Hair follicular keratinocyte (primary cell): ENCODE measurements at places on chromosomes 2 and 18. TPM values are rescaled to one million over a fixed set of nuclear protein-coding genes. Genes with fewer than 3 reads are reported as not detected.

ALPG gene
- not detected in 2 replicates for total RNA-seq

GPR35 gene
- total RNA-seq = not detected in 2 replicates

ALPI gene
- not detected in 2 replicates for total RNA-seq

LDLRAD4 gene
- total RNA-seq = not detected in 2 replicates

PDCD1 gene
- not detected in 2 replicates for total RNA-seq

ABCB11 gene
- total RNA-seq = not detected in 2 replicates

MCFD2 gene
- total RNA-seq = 56.8 and 70.7 TPM in 2 replicates

RASGRP3 gene
- total RNA-seq = not detected in 2 replicates

FBLN7 gene
- total RNA-seq = 0.23 TPM in 1 of 2 replicates, not detected in the other

HTR2B gene
- not detected in 2 replicates for total RNA-seq

FBXO15 gene
- total RNA-seq = not detected in 2 replicates

MERTK gene
- 0.15 TPM in 1 of 2 replicates, not detected in the other for total RNA-seq

SGPP2 gene
- total RNA-seq = 0.08 TPM in 2 replicates

SLC14A1 gene
- not detected in 2 replicates for total RNA-seq

TXNDC2 gene
- total RNA-seq = 0.34 TPM in 1 of 2 replicates, not detected in the other

GREB1L gene
- 1.8 and 3.6 TPM in 2 replicates for total RNA-seq

COLEC11 gene
- 0.31 TPM in 1 of 2 replicates, not detected in the other for total RNA-seq

ZNF385B gene
- not detected in 2 replicates for total RNA-seq

KCTD1 gene
- total RNA-seq = 40.5 and 43.2 TPM in 2 replicates

TNS1 gene
- total RNA-seq = 0.39 and 4.2 TPM in 2 replicates

SAG gene
- total RNA-seq = not detected in 2 replicates

ARHGEF33 gene
- 0.08 TPM in 1 of 2 replicates, not detected in the other for total RNA-seq

TUBA3E gene
- not detected in 2 replicates for total RNA-seq

NAT8 gene
- total RNA-seq = not detected in 2 replicates

ACMSD gene
- total RNA-seq = not detected in 2 replicates

POU3F3 gene
- not detected in 2 replicates for total RNA-seq

ANKRD29 gene
- 4.1 and 8.5 TPM in 2 replicates for total RNA-seq

VPS4B gene
- total RNA-seq = 40.1 and 45.8 TPM in 2 replicates

IL1RL1 gene
- 1.5 and 4.3 TPM in 2 replicates for total RNA-seq

CPO gene
- not detected in 2 replicates for total RNA-seq

ADAM23 gene
- total RNA-seq = 0.72 and 5.1 TPM in 2 replicates

DCDC2C gene
- not detected in 2 replicates for total RNA-seq

ST8SIA5 gene
- not detected in 2 replicates for total RNA-seq

ITGB1BP1 gene
- total RNA-seq = 41.8 and 46.1 TPM in 2 replicates

CD226 gene
- total RNA-seq = 0.31 and 0.76 TPM in 2 replicates

IL1R2 gene
- 12.9 and 33.0 TPM in 2 replicates for total RNA-seq

SNTG2 gene
- total RNA-seq = 0.55 TPM in 1 of 2 replicates, not detected in the other

POTEJ gene
- total RNA-seq = not detected in 2 replicates

LRATD1 gene
- total RNA-seq = 6.3 and 8.1 TPM in 2 replicates

RTKN gene
- total RNA-seq = 117 and 135 TPM in 2 replicates

CYRIA gene
- 0.30 and 0.31 TPM in 2 replicates for total RNA-seq

TUBB8B gene
- 0.55 TPM in 1 of 2 replicates, not detected in the other for total RNA-seq

KIF3C gene
- 16.3 and 22.1 TPM in 2 replicates for total RNA-seq

KYNU gene
- total RNA-seq = 1.7 and 2.5 TPM in 2 replicates

RGPD3 gene
- total RNA-seq = 0.08 and 0.16 TPM in 2 replicates

NOP58 gene
- total RNA-seq = 35.8 and 79.5 TPM in 2 replicates

KCNJ3 gene
- total RNA-seq = not detected in 2 replicates

SDC1 gene
- 1,259 and 1,658 TPM in 2 replicates for total RNA-seq

CD8B2 gene
- not detected in 2 replicates for total RNA-seq
